ENCODE measurements at places on chromosomes 7 and 10.

- DNase-seq, result no peak
These were observed 105.2 kb upstream of the NOBOX start for GRCh38 chr7:144508702-144509101.

GRCh38 chr10:112613620-112614019 lies 166.6 kb downstream of the VTI1A start:
- DNase-seq, result no peak

GRCh38 chr7:55296070-55296469 lies 69.1 kb upstream of the LANCL2 start:
- no peak for DNase-seq

DNA sequence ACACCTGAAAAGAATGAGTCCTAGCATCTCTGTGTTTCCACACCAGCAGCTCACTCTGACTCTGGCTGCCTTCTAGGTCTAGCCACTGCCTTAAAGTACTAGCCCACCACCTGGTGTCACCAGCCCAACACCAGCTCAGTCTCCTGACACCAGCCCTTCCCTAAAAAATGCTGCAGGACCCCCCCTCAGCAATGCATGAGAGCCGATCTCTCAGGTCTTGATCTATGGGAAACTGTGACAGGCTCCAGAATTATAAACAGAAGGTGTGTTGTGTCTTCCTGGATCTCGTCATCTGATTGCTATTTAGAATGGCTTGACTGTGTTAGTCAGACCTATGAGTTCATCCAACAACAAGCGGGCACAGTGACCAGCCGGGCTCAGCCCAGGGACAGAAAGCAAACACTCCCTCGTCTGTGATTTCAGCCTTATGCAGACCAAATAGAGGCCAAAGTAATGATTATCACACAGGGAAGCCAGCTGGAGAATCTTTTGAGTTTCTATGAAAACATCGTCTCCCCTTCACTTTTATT lies 66.6 kb downstream of the CUBN start:
- DNase-seq, result peak; percentile 95

GRCh38 chr7:41383596-41383995 lies 319.3 kb downstream of the INHBA start:
- no peak for DNase-seq

- DNase-seq, result peak; percentile 45
These were observed 1012.8 kb downstream of the LRMDA start for GRCh38 chr10:76444034-76444800.

DNA sequence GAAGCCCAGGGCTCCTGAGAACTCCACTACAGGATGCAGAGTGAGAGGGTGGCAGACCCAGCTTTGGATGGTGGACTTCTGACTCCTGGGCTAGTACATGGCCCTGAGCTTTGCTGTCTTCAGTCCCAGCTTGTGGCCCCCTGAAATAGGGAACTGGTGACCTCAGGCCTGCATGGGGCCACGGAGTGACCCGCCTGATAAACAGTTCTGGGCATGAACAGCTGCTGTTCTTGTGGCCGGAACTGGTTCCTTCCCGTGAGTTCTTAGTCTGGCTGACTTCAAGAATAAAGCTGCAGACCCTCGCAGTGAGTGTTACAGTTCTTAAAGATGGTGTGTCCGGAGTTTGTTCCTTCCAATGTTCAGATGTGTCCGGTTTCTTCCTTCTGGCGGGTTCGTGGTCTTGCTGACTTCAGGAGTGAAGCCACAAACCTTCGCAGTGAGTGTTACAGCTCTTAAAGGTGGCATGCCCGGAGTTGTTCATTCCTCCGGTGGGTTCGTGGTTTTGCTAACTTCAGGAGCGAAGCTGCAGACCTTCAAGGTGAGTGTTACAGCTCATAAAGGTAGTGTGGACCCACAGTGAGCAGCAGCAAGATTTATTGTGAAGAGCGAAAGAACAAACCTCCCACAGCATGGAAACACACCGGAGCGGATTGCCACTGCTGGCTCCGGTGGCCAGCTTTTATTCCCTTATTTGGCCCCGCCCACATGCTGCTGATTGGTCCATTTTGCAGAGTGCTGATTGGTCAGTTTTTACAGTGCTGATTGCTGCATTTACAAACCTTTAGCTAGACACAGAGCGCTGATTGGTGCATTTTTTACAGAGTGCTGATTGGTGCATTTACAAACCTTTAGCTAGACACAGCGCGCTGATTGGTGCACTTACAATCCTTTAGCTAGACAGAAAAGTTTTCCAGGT lies 268.0 kb downstream of the ZEB1 start:
- DNase-seq, result no peak

DNA sequence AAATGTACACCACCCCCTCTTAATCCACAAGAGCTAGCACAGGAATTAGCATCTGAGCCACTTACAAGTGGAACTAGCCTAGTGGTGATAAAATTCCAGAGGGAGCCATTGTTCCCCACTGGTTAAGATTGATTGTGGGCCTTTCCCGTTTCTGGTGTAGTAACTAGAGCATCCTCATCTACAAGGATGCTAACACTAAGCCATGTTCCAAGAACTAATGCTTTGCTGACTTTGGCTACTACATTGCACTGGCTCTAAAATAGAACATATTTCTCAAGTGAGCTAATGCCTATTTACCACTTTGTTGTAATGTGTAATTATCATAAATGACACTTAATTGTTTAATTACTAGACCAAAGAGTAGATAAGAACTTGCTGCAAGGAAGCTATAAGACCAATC lies 143.7 kb downstream of the FZD1 start:
- no peak for DNase-seq

DNA sequence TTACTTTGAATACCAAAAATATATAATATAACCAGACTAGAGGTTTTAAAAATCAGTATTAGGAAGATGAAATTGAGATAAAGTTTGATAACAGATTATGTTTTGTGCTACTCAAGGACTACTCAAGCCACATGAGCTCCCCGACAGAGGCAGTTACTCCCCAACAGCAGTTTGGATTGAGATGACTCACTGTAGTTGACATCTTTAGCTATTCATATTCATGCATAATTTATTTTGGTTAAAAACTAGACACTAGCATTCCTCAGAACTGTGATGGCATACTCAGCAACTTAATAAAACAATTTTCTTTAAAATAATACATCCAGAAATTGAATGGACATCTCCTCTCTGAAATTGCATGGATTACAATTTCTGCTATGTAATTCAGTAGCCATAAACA lies 19.6 kb downstream of the PCLO start:
- DNase-seq, result no peak
